ENCODE measurements at places on chromosomes 2 and 18.

- DNase-seq, result no peak
These were observed 21.5 kb upstream of the CYP1B1 start for GRCh38 chr2:38097258-38097987.

GRCh38 chr2:166614503-166614902 lies 120.5 kb upstream of the SCN7A start:
- no peak for DNase-seq

DNA sequence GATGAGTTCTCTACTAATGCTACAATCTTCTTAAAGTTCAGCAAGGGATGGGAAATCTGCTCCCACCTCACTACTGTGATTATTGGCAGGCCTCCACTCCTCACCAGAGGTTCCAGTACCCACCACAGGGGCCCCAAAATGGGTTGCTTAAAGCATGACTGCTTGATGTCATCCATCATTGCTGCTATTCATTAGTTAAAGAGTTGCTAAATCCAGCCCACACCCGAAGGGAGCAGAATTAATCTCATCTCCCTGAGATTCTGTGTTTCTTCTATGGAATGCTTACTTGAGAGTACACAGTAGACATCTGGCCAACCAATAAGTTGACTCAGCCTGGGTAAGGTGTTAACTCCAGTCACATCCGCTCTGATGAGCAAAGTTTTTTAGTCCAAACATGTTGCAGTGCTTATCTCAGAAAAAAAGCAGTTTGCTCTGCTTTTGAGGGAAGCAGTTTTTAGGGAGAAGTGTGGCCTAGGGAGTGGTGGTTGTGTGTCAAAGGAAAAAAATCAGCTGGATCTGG lies 690.2 kb upstream of the POU3F3 start:
- no peak for DNase-seq

DNA sequence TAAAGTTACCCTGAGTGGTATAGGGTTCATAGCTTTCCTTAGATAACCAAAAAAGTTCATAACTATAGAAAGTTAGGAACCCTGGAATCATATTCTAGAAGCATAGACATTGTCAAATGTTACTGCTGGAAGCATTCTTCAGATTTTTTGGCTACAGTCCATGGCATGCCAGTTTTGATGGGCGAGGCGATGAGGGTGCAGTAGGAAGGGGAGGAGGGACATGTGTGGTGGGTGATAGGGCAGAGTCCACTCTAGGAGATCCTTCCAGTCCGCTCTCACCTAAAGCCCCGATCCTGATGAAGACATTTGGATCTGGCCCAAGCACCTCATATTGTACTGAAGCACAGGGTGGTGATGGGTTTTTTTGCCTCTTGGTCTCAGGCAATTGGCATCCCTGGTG lies 91.8 kb downstream of the HRH4 start:
- no peak for DNase-seq

DNA sequence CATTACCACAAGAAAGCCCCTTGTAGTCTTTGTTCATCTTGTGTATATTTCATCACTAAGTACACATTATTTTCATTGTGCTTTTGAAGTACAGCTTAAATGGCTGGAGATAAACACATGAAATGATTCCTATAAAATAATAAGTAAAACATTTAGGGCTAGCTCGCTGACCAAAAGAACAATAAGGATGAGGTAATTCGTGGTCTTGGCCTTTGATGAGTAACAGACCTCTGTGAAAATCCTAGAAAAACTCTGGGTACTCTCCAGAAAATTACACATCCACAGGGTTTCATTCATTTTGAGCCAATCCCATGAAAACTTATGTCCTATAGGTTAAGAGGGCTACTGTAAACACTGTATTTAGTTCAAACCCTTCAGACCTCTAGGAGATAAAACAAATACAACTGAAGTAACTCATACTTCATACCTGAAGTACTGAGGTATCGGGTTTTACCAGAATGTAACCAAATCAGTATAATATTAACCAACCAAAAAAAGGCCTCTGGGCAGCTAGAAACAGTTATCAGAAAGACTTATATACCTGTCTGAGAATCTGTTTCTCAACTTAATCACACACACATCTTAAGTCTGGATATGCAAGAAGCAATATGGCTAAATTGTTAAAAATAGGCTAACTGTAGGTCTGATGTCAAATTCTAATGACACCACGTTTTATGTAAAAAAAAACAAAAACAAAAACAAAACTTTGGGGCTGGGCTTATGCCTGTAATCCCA lies 31.0 kb downstream of the CFAP36 start:
- peak; percentile 45 for DNase-seq

DNA sequence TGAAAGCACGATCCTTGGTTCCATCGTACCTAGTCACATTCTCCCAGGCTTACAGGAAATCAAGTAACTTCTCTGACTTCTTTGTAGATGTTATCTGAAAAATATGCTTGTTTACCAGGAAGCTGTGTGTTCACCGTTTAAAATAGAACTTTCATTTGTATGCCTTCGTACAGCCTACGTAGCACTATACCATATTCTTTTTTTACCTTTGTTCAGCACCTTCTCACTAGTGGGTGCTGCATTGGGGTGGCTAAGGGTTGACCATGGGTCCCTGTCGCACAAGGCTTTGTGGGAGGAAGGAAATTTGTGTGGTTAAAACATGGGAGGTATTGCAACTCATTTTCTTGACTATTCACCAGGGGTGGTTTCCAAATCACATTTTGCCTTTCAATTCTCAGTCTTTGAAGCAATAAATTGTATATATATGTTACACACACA lies 16.6 kb downstream of the MALT1 start:
- DNase-seq, result no peak
